ENCODE measurements at places on chromosomes 3 and 15.

DNA sequence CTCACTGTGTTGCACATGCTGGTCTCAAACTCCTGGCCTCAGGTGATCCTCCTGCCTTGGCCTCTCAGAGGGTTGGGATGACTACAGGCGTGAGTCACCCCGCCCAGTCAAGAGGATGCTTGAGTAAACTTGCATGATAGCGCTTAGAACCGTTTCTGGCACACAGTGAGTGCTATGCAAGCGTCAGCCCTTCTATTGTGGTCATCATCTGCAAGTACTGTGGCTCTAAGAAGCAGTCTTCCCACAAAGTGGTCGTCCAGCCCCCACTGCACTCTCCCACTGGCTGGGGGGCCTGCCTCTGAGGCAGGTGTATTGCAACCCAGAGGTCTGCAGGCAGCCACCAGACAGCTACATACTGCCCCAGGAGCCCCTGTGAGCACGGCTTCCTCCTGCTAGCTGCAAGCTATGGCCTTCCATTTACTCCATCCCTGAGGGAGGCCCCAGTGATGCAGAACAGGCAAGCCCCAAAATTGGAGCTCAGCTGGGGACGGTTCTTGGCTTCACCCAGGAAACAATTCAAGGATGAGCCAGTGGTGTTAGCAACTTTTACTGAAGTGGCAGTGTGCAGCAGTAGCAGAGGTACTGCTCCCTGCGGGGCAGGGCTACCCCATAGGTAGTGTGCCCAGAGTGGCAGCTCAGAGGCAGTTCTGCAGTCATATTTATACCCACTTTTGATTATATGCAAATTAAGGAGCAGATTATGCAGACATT lies 95.4 kb downstream of the LSM3 start:
- DNase-seq: no peak

GRCh38 chr15:36609793-36610192 lies 30.4 kb downstream of the CDIN1 start:
- DNase-seq: no peak

GRCh38 chr15:64426845-64427465 lies 33.4 kb upstream of the ZNF609 start:
- DNase-seq: no peak

GRCh38 chr3:124800511-124801258 lies 70.4 kb downstream of the UMPS start:
- no peak for DNase-seq

- no peak for DNase-seq
These were observed 64.7 kb downstream of the UBE3A start for GRCh38 chr15:25374143-25374542.

- no peak for DNase-seq
These were observed 144.6 kb upstream of the TMCO5A start for GRCh38 chr15:37789881-37790280.

GRCh38 chr3:23864931-23865330 lies 51.9 kb downstream of the NKIRAS1 start:
- DNase-seq: no peak

- peak; percentile 7 for DNase-seq
These were observed 44.4 kb downstream of the FLNB start for GRCh38 chr3:58052373-58053273.

DNA sequence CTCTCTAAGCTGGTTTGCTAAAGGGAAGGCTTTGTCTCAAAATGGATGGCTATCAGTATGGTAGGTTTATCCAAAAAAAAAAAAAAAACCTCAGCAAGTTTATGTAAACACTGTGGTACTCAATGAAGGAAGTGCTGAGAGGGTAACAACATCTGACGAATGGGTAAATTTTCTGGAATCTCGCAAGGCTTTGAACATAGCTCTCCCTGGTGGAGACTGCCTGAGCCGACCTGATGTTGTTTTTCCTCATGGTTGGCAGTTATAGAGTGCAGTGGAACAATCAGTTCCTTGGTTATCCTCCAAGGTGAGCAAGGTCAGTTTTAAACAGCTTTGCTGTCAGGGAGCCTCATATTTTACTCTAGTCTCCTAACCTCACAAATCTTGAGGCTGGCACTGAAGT lies 94.6 kb downstream of the ZPLD1 start:
- DNase-seq: no peak

DNA sequence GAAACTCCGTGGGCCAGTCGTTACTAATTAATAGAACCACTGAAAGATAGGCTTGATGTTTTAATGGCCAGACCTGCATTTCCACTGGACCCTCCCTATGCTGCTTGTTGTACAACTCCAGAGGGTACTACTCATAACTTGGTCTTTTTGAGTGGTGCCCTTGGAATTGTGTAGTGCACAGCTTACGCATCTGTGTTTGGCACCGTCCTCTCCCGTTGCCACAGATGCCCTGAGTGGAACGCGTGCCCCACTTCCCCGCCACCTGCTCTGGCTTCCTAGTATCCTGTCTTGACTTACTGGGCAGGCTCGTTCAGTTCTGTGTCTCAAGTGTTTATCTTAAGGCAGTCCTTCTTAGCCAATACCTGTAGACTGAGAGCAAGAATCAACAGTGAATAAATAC lies 78.7 kb downstream of the USP13 start:
- no peak for DNase-seq

GRCh38 chr3:9405756-9406155 lies 8.3 kb downstream of the SETD5 start:
- DNase-seq: no peak

DNA sequence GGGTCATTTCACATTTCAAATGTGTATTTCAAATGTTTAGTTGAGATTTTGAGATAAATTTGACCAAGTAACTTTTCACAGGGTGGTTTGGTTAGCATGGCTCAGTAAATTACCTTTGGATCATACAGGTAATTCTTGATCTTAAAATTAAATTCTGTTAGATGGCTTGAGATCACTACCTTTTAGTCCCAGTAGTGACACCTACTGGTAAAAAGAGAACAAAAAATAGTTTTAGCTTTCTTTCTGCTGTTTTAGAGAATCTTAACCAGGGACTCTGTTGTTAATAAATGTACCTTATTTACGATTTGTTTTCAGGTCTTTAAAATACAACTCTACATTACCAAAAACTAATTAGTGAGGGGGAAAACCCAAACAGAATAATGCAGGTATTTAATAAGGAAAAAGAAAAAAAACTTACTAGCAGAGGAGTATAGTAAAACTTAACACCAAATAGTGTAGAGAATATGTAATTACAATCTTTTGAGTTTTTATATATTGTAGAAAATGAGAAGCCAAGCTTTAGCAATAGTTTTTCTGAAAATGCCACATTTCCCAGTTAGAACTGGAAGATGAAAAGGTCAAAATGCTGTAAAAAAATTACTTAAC lies 620.3 kb upstream of the AGTR1 start:
- no peak for DNase-seq

- DNase-seq: peak; percentile 56
These were observed at the start of gene EOMES for GRCh38 chr3:27721717-27722564. Gene EOMES (minus strand): TSS chr3:27722323. CDS start chr3:27722294, 29 bp downstream.

DNA sequence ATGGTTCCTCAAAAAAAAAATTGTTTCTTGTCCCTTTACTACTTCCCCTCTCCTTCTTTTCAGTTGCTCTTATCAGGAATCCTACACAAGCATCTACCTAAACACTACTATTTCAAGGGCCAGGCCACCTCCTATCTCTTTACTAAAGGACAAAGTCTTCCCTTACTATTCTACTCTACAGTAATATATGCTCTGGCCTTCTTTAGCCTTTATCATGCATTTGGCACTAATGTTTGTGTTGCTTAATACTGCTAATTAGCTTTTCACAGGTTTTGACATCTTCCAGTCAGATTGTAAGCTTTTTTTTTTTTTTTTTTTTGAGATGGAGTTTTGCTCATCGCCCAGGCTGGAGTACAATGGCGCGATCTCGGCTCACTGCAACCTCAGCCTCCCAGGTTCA lies 5.3 kb downstream of the CEP19 start:
- no peak for DNase-seq

GRCh38 chr3:72143322-72143721 lies 358.4 kb upstream of the PROK2 start:
- no peak for DNase-seq

GRCh38 chr15:89792106-89792805 lies 16.1 kb downstream of the MESP2 start:
- DNase-seq: no peak

DNA sequence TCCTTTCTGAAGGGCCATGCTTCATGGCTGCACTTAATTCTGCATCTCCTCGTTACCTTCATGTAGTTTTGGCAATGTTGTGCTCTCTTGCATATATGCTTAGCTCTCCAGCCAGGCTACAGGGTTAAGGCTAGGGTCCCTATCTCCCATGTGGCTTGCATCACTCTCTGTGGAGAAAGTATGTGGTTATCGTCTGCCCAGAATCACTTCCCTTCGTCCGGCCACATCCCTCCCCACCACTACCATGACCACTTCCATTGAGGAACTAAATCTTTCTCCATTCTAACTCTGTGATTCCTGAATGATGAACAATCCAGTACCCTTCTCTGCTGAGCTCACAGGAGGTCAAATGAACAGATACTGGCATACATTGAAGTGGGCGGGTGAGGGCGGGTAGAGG lies 34.0 kb downstream of the WWTR1 start:
- DNase-seq: no peak

DNA sequence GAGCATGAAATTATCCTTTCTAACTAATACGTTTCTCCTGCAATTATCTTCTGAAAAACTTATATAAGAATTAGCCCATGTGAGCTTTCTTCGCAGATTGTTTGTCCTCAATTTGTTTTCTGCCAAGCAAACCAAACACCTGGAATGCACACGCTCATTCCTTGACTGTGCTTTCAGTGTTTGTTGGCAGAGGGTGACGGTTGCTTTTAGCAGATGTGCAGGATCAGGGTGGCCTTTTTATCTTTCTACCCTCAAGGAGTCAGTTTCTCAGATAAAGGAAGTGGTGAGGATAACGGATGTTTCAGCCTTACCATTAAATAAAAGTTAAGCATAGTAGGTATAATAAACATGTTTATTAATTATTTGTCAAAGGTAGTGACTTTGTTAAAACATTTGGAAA lies 15.2 kb downstream of the ARPP21 start:
- no peak for DNase-seq

GRCh38 chr3:43155464-43156121 lies 49.7 kb upstream of the POMGNT2 start:
- no peak for DNase-seq

DNA sequence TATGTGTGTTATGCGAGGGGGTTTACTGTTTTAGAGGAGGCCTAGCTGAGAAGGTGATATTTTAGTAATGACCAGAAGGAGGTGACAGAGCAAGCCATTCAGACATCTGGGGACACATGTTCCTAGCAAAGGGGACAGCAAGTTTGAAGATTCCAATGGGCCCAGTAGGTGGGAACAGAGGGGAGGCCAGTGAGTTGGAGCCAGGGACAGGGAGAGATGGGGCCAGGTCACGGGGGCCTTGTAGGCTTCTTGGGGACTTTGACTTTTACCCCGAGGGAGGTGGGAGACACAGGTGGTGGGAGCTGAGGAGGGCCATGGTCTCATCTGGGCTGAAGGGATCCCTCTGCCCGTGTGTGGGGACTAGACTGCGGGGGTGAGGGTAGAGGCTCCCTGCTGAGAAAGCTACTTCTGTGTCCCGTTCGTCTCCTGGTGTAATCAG lies 72.5 kb downstream of the MGLL start:
- no peak for DNase-seq

- no peak for DNase-seq
These were observed 50.9 kb upstream of the CHRNB4 start for GRCh38 chr15:78691851-78692421.

GRCh38 chr15:101119181-101119580 lies 132.7 kb downstream of the CHSY1 start:
- no peak for DNase-seq

DNA sequence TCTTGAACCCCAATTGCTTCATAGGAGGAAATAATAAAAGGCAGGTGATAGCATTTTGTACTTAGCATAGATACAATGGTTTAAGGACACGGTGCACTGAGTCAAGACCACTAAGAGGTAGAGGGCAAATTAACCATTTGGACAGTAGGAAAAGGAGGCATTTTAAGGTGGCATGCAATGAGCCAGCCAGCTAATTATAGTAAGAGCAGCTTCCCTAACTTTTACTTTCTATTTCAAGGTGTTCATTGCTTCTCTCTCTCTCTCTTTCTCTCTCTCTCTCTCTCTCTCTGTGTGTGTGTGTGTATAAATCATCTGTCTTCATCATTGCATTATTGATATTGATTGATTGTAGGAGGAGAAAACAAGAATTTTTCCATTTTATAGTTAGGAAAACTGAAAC lies 740.4 kb upstream of the CFAP20DC start:
- no peak for DNase-seq

DNA sequence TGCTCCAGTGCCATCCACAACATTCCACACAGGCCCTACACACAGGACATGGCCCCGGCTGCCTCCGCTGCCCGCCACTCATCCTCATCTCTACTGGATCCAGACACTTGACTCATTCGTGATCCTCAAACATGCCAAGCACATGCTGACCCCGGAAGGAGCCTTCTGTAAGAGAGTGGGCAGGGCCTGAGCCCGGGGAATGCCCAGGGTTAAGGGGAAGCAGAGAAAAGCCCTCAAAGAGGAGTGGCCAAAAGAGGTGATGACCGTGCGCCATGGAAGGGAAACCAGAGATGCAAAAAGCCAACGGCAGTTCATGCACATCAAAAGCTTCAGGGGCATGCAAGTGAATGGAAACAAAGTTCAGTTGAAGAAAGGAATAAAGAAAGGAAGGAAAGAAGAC lies 46.1 kb downstream of the RFTN1 start:
- peak; percentile 28 for DNase-seq

GRCh38 chr15:92603743-92604470 lies 51.7 kb downstream of the FAM174B start:
- DNase-seq: no peak

- DNase-seq: no peak
These were observed 29.8 kb upstream of the FURIN start for GRCh38 chr15:90838544-90838943.

DNA sequence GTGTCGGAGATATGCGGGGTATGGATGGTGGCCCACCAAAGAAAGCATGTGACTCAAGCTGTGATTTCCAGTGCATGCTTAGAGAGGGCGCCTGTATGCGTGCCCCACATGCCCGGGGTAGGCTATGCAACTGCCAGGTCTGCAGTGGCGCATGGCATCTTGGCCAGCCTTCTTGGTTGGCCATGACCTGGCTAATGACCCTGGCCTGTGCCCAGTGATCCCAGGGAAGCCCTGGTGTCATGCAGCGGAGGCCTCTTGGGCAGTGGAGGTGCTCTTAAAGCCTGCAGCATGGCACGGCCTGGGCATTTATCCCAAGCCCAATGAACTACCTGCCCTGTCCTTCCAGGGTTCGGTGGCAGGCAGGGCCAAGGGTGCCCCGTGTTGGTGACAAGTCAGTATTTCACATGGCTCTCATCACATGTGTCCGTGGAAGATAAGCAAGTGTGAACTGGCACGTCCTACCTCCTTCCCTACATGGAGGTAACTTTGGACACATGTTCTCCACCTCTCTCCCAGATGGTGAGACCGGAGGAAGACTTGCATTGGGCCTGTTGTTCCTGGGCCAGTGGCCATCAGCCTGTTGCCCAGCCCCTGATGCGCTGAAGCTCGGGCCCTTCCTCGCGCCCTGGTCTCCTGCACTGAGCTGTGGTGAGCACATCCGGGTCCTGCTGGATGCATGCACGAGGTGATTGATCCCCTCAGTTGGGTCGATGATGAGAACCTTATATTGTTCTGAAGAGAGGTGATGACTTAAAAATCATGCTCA lies 192.0 kb downstream of the UBE3A start:
- no peak for DNase-seq

- DNase-seq: no peak
These were observed 8.3 kb downstream of the BCL6 start for GRCh38 chr3:187737006-187737367.
